ENCODE measurements at places on chromosomes 7 and 10. TPM values are rescaled to one million over a fixed set of nuclear protein-coding genes. Genes with fewer than 3 reads are reported as not detected.

UCN3 gene
- total RNA-seq, result not detected

TWIST1 gene
- total RNA-seq, result 60.0 TPM

ZNF655 gene
- total RNA-seq, result 100 TPM

DNA sequence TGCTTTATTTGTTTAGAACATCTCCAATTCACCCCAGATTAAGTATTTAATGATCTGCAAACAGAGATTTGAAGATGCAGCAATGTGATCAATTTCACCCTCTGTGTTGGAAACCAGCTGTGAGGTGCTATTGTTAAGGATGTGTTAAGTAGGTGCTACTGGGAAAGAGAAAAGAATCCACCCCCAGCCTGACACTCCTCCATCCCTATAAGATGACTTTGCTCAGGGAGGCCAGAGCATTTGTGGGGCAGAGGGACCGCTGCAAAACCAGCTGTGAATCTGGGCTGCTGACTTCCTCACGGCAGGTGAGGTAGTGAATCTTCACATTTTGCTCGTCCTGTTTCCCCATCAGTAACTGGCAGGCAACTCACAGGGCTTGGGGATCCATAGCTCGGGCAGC, 297.5 kb downstream of the GFRA1 start:
- DNase-seq, result no peak
- no peak overlapping the region for H3K27ac ChIP-seq
- H3K36me3 ChIP-seq, result no peaks in the 10 kb centered on the region
- no peak overlapping the region for H3K4me3 ChIP-seq
- H3K4me1 ChIP-seq, result no peaks in the 10 kb centered on the region

GRCh38 chr7:25636168-25636567, 407.9 kb upstream of the NPVF start:
- H3K4me1 ChIP-seq, result no peaks in the 10 kb centered on the region
- no peaks in the 10 kb centered on the region for H3K36me3 ChIP-seq
- no peaks in the 10 kb centered on the region for H3K27me3 ChIP-seq
- H3K4me3 ChIP-seq, result no peak overlapping the region

- H3K4me3 ChIP-seq, result no peak overlapping the region
- DNase-seq, result no peak
- H3K27ac ChIP-seq, result no peak overlapping the region
Observed at GRCh38 chr10:86168256-86168655, 198.3 kb downstream of the GRID1 start.

Measured in breast epithelium (tissue), 4 donors.